LHCN-M2 (cell line): ENCODE measurements at places on chromosomes 7 and 10. TPM values are rescaled to one million over a fixed set of nuclear protein-coding genes. Genes with fewer than 3 reads are reported as not detected.

The AGR2 gene
- total RNA-seq = not detected in 2 replicates

The CACNB2 gene
- total RNA-seq = not detected in 2 replicates

The PRXL2A gene
- total RNA-seq = not detected in 2 replicates

DNA sequence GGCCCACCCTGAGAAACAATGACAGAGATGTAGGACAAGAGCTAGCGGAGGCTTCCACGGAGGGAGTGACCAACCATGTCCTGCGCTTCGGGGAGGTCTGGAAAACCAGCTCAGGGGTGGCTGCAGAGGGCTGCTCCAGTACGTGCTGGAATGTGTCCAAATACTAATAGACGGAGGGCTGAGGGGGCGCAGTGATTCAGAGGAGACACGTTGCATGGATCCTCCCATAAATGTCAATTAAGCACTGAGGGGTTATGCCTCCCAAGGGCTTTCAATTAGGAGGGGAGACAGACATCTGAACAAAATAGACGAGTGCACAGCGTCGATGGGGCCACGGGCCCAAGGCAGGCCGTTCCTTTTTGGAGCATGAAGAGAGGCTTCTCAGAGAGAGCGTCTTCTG, 51.0 kb upstream of the NPS start:
- no peak for DNase-seq

GRCh38 chr10:59622320-59623132, 87.1 kb downstream of the SLC16A9 start:
- peak; percentile 59 for DNase-seq

- no peak for DNase-seq
Measured at GRCh38 chr10:591646-592045, 97.8 kb downstream of the DIP2C start.

DNA sequence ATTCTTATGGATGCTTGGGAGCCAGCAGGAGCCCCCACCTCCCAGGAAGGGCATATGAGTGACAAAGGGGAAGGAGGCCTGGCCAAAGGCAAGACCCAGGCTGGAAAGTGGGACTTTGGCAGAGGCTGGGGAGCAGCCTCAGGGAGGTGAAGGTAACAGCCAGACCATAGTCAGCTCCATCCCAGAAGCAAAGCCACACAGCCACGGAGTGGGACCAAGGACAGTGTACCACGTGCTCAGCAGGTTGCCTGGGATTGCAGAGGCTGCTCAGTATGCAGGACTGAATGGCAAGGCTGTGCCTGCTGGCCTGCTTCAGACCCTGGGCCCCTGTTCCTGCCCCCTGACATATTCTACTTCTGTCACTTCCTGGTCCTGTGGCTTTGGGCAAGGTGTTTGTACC, 17.6 kb upstream of the GPR26 start:
- DNase-seq = no peak

- no peak for DNase-seq
Measured at GRCh38 chr10:3372281-3372680, 199.7 kb upstream of the PITRM1 start.
